Activated naive CD8-positive, alpha-beta T cell treated with anti-CD3 and anti-CD28 coated beads, Interleukin-2, amount 50 U/mL, for 16 hours (primary cell): ENCODE measurements at places on chromosomes 5 and 9.

DNA sequence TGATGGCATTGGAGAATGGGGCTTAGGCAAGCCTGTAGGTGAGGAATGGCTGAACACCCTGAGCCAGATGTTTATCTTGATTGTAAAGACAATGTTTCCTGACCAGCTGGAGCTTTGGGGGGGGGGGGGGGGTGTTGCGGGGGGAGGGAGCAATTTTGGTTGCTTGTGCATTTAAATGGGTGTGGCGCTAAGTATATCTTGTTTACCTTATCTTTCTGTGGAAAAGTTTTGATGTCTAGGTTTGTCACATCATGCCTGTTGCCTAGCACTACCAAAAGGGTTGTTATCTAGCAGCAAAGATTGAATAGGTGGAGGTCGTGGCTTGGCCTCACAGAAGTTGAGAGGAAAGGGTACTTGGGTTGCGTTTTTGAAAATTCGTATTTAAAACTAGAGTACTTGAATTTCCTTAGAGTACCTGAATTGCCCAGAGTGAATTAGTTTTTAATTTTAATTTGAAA, 1.3 kb downstream of the SMAD5 start:
- no peak for DNase-seq

- DNase-seq, result no peak
These were observed 227.6 kb upstream of the FTMT start for GRCh38 chr5:121624035-121624434.

DNA sequence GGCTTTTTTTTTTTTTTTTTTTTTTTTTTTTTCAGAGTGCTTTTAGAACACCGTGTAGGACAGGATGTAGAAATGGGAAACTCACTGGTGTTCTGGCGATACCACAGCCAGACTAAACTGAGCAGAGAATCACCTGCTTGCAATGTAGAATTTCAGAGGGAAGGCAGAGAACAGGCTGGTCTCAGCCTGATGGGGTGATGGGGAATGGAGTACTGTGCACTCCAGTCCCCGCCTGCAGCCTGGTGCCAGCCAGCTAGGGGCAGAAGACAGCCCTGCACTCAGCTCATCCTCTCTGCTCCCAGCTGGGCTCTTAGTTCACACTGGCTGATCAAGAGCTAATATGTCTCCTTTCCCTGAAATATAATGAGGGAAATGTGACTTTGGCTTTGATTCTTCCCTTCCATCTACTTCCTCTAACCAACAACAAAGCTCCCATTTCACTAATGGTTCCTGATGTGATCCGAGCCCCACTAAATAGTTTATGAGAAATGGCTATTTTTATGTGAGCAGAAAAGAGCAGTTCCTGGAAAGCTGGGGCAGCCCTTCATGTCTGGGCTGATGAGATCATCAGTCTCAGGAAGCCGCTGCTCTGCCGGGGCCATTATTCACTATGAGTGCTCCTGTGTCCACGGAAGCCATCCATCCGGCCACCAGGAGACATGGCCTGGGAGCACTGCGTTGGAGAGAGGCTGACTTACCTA, 209.7 kb downstream of the GADD45G start:
- DNase-seq, result no peak

- DNase-seq, result no peak
These were observed 109.2 kb downstream of the BASP1 start for GRCh38 chr5:17326600-17327037.

DNA sequence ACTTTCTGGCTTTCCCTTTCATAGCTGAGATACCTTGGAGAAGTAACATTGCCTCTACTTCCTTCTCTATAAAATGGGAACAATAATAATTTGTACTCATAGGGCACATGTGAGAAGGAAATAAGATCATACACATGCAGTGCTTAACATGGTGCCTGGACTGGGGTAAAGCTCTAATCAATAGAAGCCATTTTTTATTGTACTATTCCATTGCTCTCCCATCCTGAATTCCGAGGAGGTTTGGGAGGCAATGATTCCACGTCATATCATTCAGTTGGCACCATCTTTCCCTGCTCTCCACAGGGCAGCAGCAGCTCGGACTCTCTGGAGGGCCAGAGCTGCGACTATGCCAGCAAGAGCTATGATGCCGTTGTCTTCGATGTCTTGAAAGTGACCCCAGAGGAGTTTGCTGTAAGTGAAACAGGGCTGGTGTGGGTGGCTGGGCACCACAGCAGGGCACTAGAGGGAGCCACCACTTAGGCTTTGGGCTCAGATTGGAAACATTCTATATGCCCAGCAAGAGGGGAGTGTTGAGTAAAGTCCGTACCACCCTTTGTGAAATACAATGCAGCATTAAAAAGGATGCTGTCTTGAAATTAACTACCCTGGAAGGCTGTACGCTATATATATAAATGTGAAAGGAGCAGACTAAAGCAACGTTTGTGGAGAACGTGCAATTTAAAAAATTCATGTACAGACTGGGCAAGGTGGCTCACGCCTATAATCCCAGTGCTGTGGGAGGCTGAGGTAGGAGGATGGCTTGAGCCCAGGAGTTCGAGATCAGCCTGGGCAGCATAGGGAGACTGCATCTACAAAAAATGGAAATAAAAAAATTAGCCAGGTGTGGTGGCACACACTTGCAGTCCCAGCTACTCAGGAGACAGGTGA, 51.2 kb downstream of the RALGPS1 start:
- no peak for DNase-seq

GRCh38 chr5:71972777-71973473, 134.3 kb upstream of the MAP1B start:
- DNase-seq, result no peak

DNA sequence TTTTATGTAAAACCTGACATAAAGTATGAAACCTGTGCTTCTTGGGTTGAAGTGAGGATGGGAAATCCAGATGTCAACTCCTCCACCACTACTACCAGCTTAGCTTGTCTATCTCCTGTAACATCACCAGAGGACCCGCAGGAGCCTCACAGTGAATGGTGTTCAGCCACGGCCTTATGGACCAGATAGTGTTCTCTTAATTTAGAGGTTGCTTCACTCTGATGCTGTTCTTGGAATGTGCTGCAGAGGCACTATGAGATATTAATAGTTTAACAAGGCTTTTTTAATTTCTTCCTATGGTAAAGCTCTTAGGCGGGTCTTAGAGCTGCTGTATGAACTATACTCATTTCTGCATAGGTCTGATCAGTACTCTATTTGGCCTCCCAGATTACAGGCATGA, 27.9 kb downstream of the NFX1 start:
- no peak for DNase-seq

DNA sequence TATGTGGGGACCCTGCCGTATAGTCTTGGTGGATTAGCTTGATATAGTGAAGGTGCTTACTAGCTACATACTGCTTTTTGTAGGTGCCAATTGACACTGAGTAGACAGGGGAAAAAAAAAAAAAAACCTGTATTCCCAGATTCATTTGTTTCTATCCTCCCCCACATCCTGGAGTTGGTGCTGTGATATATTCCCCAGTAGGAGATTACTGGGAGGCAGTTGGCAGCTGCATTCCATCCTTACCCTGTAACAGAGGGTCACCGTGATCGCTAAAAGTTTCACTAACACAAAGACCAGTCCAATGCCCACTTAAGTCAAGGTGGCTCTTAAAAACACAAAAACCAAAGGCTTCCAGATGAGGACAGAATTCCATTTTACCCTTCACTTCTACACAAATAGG, 27.4 kb upstream of the TOMM5 start:
- no peak for DNase-seq

DNA sequence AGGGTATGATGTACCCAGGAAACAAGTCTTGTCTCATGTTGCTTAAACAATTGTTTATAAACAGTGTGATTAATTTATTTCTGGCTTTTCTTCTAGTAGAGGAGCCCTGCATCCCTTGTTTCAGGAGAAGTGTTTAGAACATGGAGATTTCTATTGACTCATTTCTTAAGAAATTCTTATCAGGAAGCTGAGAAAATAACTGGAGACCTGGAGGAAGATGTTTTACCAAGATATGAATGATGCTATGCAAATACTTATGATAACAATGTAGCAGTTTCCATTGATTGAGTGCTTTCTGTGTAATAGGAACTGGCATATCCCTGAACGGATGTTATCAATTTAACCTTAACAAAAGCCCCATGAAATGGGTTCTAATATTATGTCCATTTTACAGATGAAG, 108.6 kb downstream of the FBXO38 start:
- no peak for DNase-seq

DNA sequence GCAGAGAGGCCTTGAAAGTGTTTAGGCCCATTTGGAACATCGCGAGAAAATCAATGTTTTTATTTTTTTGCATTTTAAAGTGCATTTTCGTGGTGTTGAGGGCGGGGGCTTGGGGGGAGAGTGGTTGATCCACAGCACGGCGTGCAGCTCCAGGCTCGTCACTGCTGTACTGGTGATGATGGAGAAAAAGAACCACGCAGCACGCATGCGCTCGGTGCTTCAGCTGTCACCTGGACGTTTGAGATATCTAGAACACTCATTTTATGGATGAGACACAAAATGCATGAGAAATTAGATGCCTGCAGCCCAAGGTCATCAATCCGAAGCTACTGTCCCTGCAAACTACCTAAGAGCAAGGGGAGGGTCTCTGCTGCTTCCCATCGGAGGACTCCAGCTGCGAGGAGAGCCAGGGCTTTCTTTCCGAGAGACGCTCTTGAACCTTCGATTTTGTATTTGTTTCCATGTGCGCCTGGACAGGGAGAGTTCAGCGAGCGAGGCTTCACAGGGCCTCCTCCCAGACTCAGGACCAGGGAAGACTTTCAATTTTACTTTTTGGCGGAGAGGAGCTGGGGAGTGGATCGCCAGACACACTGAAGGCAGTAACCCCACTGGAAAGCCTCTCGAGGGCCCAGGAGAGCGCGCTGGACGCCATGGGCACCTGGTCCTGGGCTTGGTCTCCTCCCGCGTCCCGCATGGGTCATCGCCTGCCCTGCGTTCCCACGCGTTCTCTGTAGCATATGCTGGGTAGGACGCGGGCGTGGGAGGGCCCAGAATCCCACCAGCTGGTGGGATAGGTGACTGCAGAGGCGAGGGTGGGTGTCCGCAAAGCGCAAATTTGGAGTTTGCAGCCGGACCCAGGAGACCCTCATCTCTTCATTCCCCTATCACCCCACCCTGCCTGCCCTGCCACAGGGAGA, 2.5 kb downstream of the DMRT2 start:
- DNase-seq, result no peak

DNA sequence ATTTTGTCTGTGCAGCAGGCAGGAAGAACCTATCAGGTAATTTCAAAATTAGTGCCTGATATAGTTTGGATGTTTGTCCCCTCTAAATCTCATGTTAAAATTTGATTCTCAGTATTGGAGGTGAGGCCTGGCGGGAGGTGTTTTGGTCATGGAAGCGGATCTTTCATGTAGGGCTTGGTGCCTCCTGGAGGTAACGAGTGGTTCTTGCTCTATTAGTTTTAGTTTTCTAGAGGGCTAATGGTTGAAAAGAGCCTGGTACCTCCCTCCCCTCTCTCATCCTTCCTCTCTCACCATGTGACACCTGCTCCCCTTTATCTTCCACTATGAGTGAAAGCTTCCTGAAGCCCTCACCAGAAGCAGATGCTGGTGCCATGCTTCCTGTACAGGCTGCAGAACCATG, 106.3 kb downstream of the DRD1 start:
- no peak for DNase-seq

DNA sequence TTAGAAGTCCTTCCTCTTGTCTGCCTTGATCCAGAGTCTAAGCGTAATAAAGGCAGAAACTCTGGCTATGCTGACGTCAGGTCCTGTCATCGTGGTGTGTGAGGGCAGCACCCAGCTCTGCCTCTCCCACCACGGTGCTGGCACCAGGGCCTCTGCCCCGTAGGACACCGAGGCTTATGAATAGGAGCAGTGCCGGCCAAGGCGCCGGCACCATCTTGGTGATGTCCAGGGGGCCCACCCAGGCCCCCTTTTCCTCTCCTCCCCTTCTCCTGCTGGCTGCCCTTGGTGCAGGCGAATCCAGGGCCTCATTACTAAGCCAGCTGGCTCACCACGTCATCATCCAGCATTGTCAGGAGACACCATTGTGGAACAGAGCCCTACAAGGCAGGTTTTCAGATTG, 252.3 kb downstream of the FANCC start:
- no peak for DNase-seq

DNA sequence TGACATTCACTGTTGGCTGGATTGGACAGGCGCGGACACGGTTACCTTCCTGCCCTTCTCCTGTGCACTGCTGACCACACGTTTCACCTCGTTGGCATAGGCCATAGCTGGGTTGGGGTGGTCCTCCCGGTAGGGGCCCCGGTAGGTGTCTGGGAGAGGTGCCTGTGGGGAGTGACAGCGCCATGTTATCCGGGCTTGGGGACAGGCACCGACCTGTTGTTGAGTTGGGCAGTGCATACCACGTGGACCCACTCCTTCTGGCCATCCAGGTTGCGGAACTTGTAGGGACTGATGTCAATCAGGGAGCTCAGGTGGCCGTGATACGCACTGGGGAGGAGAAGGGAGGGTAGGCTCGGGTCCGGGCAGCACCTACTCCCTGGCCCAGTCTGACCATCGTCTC, 8.2 kb downstream of the PHYKPL start:
- DNase-seq, result no peak

- DNase-seq, result no peak
These were observed 283.0 kb upstream of the IZUMO3 start for GRCh38 chr9:24828687-24829086.
